ENCODE measurements at places on chromosomes 6 and 20.
A peak's percentile ranks its signal among the peaks of the same experiment; 100 is the strongest.

DNA sequence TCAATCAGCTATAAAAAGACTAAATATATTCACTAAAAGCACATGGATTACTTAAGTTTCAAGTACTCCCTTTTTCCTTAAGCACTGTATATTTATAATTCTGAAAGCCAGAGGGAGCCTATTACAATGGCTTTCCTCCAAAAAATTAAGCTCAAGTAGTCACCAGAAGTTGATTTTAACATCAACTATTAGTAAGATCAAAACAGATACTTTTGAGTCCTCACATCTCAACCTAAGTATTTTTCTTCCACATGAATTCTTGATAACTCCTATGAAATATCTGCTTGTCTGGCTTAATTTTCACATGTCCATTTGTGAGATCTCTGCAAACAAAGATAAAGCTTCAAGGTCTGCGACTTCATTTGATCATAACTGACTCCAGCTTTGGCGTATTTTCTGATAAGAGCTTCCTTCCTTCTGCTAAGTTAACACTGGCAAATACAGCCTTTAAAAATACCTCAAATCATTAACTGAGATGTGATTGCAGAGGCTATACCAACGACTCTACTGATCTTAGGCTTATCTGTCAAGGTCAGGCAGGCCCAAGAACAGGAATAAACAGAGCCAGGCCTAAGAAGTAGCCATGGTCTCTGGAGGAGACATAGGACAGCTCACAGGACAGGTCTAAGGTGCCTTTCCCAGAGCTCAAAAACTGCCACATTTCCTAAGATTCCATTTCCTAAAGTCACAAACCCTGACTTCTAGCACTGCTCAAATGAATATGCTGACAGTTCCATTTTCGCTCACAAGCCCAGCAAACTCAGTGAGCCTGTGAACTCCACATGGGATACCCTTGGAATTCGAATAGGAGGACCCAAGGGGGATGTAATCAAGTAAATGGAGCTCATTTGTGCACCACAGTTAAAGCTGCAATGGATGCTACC lies 10.0 kb downstream of the SNX5 start:
- DNase-seq = no peak

- no peak for DNase-seq
Measured at GRCh38 chr6:75209184-75209723, 3.4 kb upstream of the COL12A1 start.

DNA sequence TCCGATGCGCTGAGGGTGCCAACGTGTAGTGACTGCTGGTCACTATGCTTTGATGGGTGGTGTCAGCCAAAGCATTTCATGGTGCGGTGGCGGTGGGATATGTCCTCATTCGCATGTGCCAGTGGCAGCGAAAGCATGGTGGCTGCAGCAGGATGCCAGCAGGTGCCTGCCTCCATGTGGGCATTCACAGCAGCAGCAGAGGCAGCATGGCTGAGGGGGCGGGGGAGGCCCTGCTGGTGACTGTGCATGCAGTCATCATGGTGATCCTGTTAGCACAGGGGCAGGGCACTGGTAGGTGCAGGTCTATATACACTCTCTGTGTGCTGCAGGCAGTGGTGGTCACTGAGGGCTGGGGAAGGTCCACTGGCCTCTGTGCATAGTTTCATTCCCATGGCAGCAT lies 22.0 kb downstream of the FIG4 start:
- no peak for DNase-seq

GRCh38 chr6:147805155-147805554 lies 296.7 kb downstream of the SAMD5 start:
- no peak for DNase-seq

GRCh38 chr6:156391061-156391672 lies 386.0 kb upstream of the ARID1B start:
- DNase-seq = no peak

DNA sequence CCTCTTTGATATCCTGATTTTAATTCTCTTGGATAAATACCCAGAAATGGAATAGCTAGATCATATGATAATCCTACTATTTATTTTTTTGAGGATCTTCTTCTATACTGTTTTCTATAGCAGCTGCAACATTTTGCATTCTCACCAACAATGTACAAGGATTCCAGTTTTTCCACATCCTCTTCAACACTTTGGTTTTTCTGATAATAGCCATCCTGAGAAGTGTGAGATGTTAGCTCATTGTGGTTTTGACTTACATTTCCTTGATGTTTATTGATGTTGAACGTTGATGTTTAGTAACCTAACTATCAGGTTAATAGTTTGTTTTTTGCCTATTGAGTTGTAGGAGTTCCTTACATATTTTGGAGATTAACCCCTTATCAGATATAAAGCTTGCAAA lies 217.3 kb downstream of the LRFN2 start:
- no peak for DNase-seq

GRCh38 chr6:33116841-33117711 lies 41.3 kb downstream of the HLA-DPB1 start:
- DNase-seq = no peak

- no peak for DNase-seq
Measured at GRCh38 chr6:148547110-148547509, 199.7 kb upstream of the UST start.

DNA sequence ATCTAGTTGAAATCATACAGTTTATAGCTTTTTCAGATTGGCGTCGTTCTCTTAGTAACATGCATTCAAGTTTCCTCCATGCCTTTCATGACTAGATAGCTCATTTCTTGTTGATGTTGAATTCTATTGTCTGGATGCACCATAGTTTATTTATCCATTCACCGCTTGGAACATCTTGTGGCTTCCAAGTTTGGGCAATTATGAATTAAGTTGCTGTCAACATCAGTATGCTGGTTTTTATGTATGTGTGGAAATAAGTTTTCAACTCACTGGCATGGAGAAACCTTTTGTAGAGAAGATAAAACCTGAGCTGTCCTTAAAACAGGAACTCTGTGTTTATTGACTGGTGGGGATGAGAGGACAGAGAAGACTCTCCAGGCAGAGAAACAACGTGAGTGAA lies 248.0 kb downstream of the CDC5L start:
- no peak for DNase-seq

DNA sequence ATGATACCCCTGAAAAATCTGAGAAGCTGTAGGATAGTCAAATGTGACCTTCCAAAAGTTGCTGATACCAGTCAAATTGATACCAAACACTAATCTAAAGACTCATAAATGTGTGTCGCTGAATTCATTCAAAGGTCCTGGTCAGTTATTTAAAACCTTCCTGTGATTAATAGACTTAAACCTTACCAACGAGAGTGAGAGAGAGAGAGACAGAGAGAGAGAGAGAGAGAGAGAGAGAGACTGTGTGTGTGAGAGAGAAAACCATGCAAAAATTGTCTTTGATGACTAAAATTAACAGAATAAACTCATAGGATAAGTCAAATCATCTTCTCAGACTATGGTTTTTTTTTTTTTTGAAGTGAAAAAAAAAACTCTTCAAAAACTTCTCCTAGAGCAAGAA lies 370.9 kb upstream of the HS3ST5 start:
- no peak for DNase-seq

- no peak for DNase-seq
Measured at GRCh38 chr6:137734005-137734874, 132.8 kb upstream of the TNFAIP3 start.

DNA sequence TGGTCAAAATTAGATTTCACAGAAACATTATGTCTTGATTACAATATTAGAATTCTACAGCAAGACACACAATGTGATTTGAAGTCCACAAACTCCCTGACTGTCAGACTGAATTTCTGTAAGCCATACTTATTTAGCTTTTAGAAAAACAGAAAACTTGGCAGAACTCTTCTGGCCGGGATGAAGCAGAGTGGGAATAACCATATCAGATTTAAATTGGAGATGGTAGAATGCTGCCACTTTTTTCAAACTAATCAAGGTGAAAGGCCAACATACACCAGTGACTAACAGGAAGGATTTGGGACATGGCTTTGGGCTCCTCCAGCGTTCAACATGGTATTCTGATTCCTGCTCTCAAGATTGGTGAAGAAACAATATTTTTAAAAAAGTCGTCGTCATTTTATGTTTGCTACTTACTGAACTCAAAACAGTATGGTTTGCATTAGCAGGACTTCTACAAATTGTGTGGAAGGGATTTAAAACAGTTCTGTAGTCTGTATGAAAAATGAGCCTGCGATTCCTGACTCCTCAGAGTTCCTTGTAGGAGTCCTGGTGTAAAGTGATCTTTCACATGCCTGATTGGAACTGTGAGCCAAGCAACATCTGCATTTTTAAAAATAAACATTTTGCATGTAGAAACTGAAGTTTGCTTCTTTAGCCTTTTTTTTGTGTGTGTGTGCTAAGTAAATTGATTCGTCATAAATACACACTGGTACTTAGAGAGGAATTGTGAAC lies 297.9 kb upstream of the SOX4 start:
- peak; percentile 36 for DNase-seq

GRCh38 chr6:165820934-165821333 lies 157.9 kb upstream of the PDE10A start:
- DNase-seq = no peak

DNA sequence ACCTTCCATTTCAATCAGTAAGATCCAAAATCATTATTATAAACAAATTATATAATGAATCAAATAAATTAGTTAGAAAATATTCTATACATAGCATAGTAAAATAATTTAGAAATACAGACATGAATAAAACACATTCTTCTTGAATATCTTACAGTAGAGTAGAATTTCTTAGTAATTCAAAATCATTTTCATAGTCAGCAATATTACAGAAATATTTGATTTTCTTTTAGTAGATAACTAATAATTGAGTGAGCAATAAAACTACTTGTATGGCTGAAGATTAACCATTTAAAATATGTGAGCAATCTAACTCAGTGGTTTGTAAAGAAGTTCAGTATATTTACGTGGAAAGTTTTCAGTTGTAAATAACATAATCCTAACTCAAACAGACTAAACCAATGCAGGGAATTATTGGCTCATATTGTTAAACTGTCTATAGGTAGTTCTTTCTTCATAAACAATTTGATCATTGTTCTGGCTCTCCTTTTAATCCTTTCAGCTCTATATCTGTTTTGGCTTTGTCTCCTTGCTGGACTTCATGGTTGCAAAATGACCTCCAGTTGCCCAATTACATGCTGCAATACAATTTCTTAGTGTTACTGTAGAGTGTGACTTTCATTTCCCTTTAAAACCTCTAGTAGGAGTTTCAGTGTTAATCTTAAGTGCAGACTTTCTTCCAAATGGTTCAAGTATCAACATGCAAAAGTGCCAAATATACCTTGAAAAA lies 307.5 kb downstream of the EYS start:
- no peak for DNase-seq

- no peak for DNase-seq
Measured at GRCh38 chr6:69846312-69846711, 20.0 kb upstream of the COL19A1 start.

- DNase-seq = peak; percentile 27
Measured at GRCh38 chr6:44657206-44657819, 269.8 kb downstream of the CDC5L start.

- DNase-seq = no peak
Measured at GRCh38 chr6:168508903-168509302, 67.9 kb downstream of the SMOC2 start.

- no peak for DNase-seq
Measured at GRCh38 chr6:143432588-143432987, 17.9 kb downstream of the ADAT2 start.

GRCh38 chr20:45456632-45457031 lies 12.9 kb upstream of the WFDC2 start:
- no peak for DNase-seq

All from right lung (tissue), 10 donors.